ENCODE measurements at places on chromosomes 6 and 20.
A peak's percentile ranks its signal among the peaks of the same experiment; 100 is the strongest.

- DNase-seq = no peak
Measured at GRCh38 chr20:37366743-37367142, 20.8 kb downstream of the SRC start.

DNA sequence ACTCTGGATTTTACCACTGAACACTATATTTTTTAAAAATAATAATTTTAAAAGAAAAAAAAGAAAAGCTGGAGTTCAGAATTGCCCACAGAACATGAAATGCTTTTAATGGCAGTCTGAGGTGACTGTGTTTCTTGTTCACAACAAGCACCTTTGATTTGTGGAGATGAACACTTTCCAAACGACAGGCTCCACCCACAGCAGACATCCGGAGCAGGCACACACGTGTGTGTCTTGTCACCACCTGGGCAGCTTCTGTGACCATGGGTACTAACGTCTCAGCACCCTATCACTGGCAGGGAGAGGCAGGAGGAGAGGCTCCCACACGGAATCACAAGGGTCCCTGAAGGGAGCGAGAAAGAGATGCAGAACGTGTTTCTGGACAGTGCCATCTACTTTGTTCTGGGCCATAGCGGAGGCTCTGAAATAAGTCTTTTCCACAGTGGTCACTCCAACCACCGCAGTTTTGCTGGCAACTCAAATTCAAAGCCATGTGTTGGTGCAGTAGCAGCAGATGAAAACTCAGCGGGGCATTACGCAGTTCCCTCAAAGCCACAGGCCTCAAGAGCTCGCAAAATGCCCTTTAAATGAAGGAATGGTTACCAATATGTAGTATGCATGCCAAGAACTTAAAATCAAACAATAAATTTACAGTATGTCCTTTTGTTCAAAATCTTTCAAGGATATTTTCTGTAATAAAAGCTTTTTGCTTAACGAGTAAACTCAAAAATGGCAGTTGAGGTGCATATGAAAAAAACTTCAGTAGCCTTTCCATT, 242.2 kb downstream of the FOXC1 start:
- no peak for DNase-seq

DNA sequence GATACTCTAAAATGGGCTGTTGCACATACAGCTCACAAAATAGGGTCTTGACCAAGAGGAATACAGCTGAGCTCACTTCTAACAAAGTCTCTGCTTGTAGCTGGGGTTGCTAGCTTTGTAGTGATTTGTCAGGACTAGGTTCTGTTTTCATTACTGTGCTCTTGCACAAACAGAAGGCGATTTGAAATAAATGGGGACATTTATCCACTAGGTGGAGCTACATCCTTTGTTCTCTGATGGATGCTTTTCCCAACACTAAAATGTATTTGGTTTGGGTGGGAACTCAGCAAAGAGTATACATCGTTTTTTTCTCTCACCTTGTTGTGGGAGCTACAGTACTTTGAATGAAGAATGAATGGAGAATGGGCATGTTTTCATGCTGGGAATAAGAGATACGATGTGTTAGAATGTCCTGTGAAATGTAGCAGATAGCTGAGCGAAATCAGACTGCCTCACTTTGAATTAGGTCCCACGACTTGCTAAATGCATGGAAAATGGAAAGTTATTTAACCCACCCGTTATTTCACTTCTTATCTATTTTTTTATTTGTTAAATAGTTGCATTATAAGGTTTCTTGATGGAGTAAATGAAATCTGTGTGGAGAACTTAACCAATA, 494.7 kb upstream of the MAP3K7 start:
- DNase-seq = no peak

DNA sequence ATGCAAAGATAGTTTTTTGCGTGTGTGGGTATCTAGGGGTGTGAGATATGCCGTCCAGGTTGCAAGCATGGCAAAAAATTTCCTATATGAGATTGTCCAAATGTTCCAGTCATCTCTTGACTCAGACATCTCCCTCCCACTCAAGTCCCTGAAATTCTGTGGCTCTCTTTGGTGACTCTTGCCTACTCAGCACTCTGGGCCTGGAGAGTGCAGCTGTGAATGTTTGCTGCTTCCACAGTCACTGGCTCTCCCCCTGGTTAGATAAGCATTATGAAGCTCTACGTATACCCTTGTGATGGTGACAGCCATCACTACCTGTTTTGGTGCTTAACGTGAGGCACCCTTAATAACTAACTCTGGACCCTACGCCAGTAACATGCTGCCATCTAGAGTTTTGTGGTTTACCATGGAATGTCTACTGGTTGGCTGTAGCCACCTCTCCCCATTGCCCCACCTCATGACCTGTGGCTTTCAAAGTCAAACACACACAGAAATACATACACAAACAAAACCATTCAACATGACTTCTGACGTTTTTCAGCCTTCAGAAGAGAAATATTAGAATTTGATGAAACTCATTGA, 621.9 kb upstream of the CITED2 start:
- DNase-seq = no peak

GRCh38 chr20:18541741-18542140, 25.5 kb upstream of the SMIM26 start:
- DNase-seq = no peak

DNA sequence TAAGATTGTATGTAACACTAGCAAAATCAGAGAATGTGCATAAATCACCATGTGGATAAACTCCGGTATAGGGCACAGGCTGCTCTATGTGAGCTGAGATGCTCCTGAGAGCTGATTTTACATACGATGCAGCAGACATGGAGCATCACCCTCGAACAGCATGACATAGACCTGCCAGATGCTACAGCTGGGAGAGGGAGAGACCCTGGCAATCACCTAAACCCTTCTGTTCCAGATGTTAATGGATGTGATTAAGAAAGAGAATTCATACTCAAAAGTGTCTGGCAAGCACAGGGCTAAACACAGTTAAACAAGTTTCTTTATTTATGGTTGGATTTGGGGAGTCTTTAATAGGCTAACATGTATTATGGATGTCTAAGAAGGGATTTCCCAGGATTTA, 157.0 kb downstream of the CLIC5 start:
- no peak for DNase-seq

- DNase-seq = no peak
Measured at GRCh38 chr6:71245265-71246049, 43.2 kb upstream of the OGFRL1 start.

- no peak for DNase-seq
Measured at GRCh38 chr6:98832284-98833056, 1.9 kb upstream of the POU3F2 start.

DNA sequence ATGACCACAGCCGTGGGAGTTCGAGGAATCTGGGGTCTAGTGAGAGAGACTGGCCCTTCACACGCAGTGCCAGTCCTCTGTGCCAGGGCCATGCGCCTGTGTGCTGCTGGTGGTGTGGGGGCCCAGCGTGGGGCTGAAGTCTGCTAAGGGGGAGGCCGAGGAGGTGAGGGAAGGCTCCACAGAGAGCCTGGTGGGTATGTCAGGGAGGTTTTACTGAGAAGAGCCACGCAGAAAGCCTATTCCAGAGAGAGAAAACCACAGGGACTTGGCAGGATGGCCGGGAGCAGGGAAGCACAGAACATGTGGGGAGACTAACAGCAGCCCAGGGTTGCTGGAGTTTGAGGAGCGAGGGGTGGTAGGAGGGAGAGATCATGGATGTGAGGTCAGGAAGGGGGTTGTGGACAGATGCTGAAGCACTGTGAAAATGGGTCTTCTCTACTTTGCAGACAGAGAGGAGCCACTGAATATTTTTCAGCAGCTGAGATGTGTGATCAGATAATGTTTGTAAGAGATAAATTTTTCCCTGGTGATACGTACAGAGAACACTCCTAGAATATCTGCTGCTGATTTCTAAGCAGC, 35.3 kb downstream of the DUSP22 start:
- peak; percentile 46 for DNase-seq

DNA sequence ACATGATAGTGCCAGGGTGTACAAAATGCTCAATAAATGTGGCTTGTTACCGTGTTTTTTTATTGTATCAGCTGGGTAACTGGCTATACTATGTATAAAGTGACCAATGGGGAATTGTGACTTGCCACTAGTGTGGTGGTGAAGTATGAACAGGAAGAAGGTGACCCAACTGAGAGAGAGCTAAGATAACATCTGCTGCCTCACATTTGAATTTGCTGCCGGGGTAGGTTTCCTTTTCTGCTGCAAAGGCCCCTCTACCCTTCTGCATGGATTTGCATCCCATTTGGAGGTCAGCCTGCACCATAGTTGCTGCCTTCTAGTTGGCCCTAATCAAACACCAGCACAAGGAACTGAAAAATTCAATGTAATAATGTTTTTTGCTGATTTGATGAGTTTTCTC, 24.1 kb downstream of the IL17A start:
- no peak for DNase-seq

DNA sequence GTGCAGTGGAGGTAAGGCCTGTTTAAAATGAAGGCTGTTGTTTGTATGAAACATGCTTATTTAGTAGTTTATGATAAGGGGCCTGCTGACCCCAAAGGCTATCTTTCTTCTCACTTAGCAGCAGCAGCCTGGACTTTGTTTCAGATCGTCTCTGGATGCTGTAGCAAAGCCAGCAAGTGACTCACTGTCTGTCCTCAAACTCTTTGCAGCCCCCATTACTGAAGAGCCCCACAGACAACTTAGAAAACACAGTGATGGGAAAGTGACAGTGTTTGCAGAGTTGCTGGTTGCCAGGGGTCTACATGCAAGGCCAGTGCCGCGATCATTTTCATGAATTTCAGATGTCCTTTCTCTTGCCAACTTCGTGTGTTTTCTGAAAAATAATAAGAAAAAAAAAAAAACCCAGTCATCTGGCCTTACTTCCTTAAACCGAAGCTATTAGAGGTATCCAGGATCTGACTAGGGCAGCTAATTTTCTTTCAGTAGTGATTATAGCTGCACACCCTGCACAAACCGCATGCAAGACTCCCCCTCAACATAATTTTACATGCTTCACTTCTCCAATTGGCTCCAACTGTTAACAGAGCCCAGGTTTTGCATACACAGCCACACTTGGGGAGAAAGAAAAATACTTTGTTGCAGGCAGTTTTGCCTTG, 11.6 kb upstream of the F13A1 start:
- DNase-seq = no peak

- DNase-seq = no peak
Measured at GRCh38 chr6:120774275-120774674, 560.0 kb downstream of the TBC1D32 start.

DNA sequence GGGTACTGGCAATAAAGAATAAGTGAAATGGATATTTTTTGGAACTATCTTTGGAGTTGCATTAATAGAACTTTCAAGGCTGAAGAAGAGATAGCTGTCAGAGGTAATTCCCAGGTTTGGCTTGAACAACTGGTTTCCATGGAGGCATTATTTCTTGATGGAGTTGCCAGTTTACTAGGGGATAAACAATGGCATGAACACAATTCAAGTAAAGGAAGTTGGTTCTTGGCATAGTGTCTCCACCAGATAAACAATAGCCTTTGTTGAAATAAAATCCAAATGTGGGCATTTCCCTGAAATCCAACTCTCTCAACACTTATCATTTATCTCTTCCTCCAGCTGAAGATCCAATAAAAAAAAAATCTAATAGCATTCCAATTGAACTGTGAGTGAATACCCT, 454.9 kb downstream of the C6orf118 start:
- DNase-seq = no peak

- no peak for DNase-seq
Measured at GRCh38 chr6:97412511-97412910, 129.5 kb upstream of the MMS22L start.

DNA sequence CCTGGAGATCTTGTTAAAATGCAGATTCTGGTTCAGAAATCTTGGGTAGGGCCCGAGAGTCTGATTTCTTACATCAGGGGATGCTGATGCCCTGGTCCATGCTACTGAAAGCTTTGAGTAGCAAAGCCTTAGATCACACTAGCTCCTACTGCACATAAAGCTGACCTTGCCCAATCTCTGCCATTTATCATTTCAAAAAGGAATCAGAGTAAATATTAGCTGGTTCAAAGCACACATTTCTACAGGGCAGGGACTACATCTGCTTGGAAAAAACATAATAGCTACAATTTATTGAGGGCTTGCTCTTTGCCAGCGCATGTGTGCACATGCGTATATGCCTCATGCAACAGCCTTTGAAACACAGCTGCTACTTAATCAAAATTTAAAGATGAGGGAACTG, 440.4 kb upstream of the ARID1B start:
- no peak for DNase-seq

- no peak for DNase-seq
Measured at GRCh38 chr6:20170455-20171148, 41.7 kb downstream of the MBOAT1 start.

DNA sequence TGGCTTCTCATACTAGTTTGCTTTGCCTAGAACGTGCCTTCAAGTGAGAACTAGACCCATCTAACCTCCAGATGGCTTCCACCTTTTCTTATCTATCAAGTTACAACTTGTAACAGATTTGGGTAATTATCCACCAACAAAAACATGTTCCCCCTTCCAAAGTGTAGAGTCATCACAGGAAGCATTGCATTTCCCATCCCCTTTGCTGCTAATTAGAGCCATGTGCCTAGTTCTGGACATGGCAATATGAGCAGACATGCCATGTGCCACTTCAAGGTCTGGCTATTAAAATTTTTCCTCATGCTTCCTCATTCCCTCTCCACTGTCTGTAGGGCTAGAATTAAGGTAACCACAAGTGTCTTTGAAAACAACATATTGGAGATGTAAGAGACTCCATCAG, 814.4 kb downstream of the TENT5A start:
- no peak for DNase-seq

- no peak for DNase-seq
Measured at GRCh38 chr6:170018422-170018935, 267.1 kb downstream of the ERMARD start.

GRCh38 chr20:20358801-20359200, 9.1 kb upstream of the INSM1 start:
- no peak for DNase-seq

GRCh38 chr6:163790266-163790840, 375.8 kb downstream of the QKI start:
- no peak for DNase-seq

GRCh38 chr6:64013011-64013410, 377.4 kb downstream of the PHF3 start:
- no peak for DNase-seq

DNA sequence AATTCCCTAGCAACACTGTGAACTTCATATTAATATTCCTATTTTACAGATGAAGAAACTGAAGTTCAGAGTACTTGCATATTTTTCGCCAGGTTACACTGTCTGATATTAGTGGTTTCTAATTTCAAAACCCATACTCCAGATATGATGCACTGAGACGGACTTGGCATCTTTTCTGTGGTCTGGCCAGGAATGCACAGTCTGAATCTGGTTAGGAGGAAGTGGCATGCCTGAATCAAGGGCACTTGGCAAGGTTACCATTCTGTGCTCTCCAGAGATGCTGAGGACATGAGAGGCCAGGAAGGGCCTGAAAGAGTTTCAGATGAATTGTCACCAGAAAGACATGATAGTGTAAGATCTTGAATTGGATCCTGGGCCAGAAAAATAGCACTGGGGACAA, 150.1 kb downstream of the HAO1 start:
- DNase-seq = no peak

DNA sequence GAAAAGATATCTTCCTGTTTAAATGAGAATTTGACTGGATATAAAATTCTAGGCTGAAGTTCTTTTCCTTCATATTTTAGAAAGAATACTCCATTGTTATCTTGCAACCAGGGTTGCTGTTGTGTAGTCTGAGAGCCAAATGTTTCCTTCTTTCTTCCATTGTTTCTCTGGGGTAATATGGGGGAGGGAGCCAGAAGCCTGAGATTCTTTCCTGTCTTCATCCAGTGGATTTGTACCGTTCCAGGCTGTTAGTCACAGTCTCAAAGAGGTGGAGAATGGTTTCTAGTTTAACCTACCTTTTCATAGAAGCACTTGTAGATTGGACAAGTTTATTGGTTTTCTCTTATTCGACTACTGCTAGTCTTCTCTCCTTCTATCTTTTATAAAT, 6.1 kb upstream of the ULBP3 start:
- no peak for DNase-seq

All from Right ventricle myocardium superior (tissue), 1 donor.